ENCODE measurements at places on chromosomes 12 and 14.

- no peak for DNase-seq
These were observed 96.0 kb upstream of the SLC38A4 start for GRCh38 chr12:46921764-46922133.

DNA sequence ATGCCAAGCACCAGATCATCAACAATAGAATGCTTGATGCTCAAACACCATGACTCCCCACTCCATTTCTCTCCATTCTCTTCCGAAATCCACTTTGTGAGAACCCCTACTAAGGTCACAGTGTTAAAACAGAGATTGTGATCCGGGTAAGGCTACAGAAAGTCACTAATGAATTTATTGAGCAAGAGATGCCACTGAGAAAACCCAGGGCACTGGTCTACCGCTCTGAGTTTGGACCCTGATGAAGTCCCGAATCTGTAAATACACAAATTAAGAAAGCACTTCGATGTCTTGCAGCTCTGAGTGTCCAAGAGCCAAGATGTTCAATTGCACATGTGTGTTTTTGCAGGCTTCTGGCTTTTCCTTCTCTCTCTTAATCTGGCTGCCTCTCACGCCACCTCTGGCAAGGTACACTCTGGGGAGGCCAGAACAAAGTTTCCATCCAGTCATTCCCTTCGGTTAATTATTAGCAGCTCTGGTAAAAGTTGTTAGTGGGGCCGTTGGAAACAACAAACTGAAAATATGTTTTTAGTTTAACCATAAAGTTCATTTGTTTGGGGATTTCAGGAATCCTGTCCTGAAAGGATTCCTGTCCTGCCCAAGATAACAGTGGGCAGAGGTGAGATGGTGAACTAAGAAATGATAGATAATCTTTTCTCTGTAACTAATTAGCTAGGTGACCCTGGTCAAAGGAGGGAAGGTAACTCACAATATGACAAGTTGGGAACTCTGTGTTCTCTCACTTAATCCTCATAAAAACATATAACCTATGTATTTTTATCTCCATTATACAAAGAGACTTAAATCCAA is 75.4 kb downstream of the BTG1 start:
- DNase-seq = no peak

- no peak for DNase-seq
These were observed 37.2 kb downstream of the ATP2B1 start for GRCh38 chr12:89671469-89671868.

DNA sequence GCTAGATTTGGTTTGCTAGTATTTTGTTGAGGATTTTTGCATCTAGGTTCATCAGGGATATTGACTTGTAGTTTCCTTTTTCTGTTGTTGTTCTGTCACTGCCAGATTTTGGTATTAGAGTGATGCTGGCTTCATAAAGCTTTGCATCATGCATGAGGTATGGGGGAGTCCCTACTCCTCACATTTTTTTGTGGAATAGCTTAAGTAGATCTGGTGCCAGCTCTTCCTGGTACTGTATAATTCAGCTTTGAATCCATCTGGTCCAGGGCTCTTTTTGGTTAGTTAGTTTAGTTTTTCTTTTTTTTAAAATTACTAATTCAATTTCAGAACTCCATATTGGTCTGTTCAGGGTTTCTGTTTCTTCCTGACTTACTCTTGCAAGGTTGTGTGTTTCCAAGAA is 59.4 kb downstream of the LRRIQ1 start:
- DNase-seq = no peak

DNA sequence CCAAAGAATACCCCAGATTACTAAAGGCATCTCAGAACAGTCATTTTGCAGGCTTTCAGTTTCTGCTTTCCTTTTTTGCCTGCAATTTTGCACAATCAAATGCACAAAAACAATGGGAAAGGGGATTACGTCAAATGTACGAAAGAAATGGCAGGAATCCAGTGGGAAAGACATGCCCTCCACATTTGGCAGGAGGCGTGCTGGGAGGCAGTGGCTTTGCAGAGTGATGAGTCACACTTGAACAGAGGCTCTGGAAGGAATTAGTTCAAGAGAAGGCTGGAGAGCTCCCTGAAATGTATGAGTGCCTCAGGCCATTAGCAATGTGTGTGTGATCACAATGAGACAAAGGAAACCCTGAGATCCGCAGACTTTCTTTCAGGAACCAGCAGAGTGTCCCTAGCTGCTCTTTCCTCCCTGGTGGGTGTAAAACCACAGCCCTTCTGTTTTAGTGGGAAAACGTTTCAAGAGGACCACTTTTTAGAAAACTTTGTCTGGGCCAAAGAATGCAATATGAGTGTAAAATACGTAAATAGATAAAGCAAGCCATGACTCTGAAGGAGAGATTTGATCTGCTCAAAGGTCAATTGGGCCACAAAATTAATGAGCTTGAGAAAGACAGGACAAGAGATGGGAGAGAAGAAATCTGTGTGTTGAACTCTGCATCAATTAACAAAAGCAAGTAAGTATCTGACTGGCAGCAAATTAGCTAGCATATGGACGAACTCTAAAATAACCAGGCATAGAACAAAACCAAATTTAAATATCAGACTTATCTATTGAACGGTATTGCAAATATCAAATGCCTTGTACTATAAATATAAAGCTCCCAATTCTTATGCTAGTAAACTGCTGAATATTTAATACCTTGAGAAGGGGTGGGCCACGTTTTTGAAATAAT is 155.4 kb upstream of the PDE3A start:
- peak; percentile 99 for DNase-seq

DNA sequence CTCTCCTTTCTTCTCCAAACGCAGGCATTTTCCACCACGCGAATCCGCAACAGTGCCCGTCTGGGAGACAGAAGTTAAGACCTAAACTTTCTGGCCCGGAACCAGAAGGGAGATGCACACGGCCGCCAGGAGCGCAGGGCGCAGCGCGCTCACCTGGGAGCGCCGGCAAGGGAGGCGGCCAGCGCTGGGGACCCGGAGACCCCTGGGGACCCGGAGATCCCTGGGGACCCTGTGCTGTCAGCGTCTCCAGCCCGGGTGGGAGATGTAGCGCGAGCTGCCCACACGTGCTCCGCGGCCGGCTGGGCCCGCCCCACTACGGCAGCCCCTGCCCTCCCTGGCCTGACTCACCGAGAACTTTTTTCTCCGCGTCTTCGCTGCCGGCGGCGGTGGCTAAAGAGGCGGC is 620 bp downstream of the YBX3 start:
- DNase-seq = no peak

DNA sequence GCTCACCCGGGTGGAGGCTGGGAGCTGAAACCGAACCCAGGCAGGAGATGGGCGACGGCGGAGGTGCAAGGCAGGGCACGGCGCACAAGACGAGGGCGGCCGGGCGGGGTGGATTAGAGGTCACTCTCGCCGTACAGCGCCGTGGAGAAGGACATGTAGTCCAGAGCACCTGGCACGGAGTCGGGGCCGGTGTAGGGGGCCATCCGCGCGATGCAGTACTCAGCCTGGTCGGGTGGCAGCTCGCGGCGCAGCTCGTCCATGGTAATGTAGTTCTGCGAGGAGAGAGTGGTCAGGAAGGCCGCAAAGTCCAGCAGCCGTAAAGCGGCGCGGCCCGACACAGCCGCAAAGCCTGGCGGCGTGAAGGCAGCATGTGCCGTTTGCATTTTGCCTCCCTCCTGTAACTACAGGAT is 81.9 kb upstream of the ZFP36L1 start:
- no peak for DNase-seq

DNA sequence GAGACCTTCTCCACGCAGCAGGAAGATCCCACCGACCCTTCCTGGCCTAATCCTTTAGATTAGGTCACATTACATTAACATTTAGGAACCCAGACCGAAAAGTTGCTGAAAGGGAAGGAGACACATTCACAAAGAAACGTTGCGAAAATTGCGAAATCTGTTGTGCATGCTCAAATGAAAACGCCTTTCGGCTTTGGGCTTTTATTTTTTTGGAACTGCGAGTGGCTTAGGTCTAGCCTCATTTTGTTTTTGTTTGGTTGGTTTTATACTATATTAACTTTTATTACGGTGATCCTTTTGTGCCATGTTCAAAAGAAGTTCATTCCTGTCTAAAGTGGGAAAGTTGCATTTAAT is 1.5 kb downstream of the MYF6 start:
- no peak for DNase-seq

DNA sequence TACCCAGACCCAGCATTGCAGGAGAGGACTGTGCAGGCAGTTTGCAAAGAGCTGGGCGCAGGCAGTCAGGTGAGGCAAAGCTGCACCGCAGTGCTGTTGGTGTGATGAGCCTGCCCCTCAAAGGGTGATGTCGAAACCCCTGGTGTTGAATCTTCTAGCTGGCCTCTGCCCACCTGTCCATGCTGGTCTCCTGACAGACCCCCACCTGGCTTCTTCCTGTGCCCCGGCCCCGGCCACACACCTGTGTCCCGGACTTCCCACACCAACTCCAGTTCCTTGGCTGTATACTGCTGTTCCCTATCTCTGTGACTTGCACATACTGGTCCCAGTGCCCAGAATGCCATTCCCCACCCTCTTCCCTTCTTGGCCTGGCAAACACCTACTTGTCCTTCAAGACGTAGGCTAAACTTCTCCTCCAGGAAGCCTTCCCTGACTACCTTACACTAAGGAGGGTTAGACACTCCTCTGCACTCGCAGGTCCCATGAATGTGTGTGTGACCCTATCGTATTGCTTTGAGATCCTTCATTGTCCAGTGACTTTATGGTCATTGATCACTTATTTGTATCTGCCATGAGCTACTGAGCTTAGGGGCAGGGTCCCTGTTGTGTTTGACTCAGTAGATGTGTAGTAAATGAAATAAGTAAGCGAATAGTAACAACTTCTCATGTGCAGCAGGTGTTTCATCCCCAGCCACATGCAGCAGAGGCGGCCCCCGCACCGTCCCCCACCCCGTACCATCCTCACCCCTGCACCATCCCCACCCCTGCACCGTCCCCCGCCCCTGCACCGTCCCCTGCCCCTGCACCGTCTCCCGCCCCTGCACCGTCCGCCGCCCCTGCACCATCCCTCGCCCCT is 37.4 kb downstream of the ESRRB start:
- DNase-seq = no peak

DNA sequence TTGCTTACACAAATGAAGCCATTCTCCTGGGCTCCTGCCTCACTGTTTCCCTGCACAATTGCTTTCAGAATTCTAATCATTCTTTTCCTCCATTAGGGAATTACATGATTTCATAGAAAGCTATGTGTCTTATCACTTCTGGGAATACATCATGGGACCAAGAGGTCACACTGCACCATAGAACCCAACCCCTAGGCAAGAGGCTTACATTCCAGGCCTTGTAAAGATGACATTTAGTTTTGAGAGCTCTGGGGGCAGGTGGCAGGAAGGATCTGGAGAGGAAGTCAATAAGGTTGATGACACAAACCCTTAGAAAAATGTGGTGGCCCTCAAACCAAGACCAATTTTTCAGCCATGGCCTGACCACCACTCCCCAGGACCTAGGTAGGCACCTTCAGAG is 57.1 kb downstream of the NUAK1 start:
- DNase-seq = no peak

DNA sequence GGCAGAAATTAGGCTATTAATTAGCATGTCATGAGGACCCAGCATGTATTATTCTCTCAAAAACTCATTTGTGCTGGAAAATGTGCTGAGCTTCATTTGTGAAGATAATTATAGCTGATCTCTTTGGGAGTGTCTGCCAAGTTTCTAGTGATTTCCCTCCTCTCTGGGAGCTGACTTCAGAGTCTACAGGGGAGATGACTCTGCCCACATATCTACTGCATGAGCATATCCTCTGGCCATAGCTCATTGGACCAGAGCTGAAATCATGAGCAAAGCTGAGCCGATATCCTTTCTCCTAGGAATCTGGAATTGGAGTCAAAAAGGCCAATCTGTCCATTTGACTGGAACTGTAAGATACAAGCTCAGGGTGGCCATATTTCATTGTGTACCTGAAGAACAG is 5.9 kb downstream of the CCDC198 start:
- DNase-seq = no peak

DNA sequence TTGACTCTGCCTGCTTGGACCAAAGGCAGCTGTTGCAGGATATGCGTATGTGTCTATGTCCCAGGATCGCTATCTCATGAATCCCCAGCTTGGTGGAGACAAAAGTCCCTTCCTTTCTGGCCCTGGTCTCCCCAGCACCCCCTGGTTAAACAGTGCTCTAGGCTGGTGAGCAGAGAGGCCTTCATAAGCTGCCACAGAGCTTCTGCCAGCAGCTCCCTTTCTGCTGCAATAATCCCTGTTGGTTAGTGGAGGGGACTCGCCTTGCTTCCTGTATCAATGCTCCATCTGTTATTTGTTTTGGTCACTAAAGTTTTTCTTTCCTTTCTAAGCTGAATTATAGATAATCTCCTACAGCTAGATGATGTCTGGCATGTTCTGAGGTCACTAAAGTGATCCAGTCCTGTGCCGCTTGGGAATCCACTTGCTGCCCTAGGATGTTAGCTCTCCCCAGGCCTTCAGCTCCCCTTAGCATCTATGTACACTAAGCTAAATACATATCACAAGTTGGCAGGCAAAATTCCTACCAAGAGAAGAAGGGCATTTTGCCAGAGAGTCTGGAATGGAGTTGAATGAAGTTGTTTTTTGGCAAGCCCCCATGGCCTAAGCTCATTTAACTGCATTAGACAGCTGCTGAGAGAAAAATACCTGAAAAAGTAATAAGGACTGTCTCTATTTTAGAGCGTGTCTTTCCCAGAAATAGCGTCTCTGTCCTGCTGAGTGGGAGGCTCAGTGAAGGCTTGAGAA is 47.8 kb downstream of the RDH12 start:
- DNase-seq = no peak

DNA sequence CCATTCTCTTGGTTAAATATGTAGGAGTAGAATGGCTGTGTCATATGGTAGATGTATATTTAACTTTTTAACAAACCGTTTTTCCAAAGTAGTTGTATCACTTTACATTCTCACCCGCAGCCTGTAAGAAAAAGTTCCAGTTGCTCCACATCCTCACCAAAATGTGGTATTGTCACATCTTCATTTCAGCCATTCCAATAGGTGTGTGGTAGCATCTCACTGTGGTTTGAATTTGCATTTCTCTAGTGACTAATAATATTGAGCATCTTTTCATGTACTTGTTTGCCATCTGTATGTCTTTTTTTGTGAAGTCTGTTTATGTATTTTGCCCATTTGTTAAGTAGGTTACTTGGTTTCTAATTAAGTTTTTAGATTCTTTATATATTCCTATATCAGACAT is 78.6 kb downstream of the TBK1 start:
- no peak for DNase-seq

- DNase-seq = no peak
These were observed 15.0 kb downstream of the FNTB start for GRCh38 chr14:65001723-65002122.

GRCh38 chr12:106282457-106283097 is 20.0 kb upstream of the TCP11L2 start:
- no peak for DNase-seq

GRCh38 chr12:96343347-96343954 is 56.8 kb downstream of the CDK17 start:
- no peak for DNase-seq

DNA sequence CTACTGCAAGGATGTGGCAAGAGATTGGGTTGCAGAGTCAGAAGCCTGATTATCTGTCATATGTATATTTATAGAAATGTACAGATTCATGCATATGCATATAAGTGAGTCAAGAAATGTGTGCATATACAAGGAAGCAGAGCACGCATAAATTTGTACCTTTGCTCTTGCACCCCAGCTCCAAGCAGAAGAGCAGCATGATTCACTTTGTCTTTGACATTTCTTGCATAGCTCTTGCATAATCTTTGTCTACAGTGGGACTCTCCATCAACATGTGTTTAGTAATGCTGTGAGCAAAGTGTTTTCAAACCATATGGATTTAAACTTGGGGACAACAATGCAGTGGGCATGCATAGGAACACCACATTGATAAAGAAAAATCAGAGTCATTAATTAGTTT is 330.7 kb upstream of the DCN start:
- no peak for DNase-seq

Data from brain pericyte (primary cell).